ENCODE measurements at places on chromosomes 12 and 14. TPM values are rescaled to one million over a fixed set of nuclear protein-coding genes. Genes with fewer than 3 reads are reported as not detected.
A peak's percentile ranks its signal among the peaks of the same experiment; 100 is the strongest.

- no peak overlapping the region for H3K4me3 ChIP-seq
- H3K36me3 ChIP-seq: no peaks in the 10 kb centered on the region
- H3K27me3 ChIP-seq: no peaks in the 10 kb centered on the region
- no peak for DNase-seq
- H3K4me1 ChIP-seq: peaks cover 39% of the 10 kb centered on the region
Measured at GRCh38 chr14:71437870-71438269, 494.4 kb upstream of the RGS6 start.

DNA sequence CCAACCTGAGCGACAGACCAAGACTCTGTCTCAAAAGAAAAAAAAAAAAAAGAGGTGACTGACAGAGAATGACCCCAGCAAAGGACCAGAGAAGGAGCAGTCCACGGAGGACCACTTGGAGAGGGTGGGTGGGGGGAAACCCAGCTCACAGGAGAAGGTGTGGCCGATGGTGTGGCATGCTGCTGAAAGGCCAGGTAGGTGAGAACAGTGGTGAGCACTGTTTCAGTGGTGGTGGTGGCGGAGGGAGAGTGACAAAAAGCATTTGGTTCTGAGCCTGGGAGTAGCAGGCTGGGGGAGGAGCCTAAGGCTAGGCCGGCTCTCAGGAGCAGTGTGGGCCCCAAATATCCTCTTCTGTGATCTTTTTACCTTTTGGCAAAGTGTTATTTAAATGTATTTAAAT, 63.8 kb downstream of the IRF2BPL start:
- no peak overlapping the region for H3K27ac ChIP-seq
- no peak overlapping the region for H3K4me3 ChIP-seq
- H3K4me1 ChIP-seq: peaks cover 5% of the 10 kb centered on the region
- DNase-seq: no peak

- no peaks in the 10 kb centered on the region for H3K36me3 ChIP-seq
- no peak overlapping the region for H3K4me3 ChIP-seq
- H3K4me1 ChIP-seq: peaks cover 16% of the 10 kb centered on the region
- no peak for DNase-seq
- peak overlapping the region; percentile 44 for H3K27ac ChIP-seq
Measured at GRCh38 chr14:93049867-93050331, 65.8 kb downstream of the ITPK1 start.

CFAP54 gene
- 4.2 TPM for total RNA-seq

- no peak overlapping the region for H3K4me3 ChIP-seq
- H3K36me3 ChIP-seq: no peaks in the 10 kb centered on the region
Measured at GRCh38 chr12:8077207-8077606, 4.9 kb upstream of the NECAP1 start.

DNA sequence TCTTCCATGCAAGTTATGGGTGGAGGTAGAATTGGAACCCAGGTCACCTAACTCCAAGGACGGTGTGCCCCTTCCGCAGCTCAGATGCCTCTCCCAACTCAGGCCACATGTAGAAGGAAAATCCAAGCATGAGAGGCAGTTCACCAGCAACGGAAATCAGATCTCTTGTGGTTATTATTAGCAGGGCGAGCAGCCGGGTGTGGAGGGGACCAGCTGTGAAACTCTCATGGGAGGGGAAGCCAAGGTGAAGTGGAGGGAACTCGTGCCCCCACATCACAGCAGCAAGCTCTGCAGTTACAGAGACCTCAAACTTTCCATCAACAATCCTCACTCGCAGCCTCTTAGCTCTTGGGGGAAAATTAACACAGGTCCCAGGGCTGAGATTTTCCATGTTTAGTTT, 79.7 kb downstream of the KSR2 start:
- H3K27me3 ChIP-seq: no peaks in the 10 kb centered on the region
- no peak overlapping the region for H3K27ac ChIP-seq
- H3K4me3 ChIP-seq: no peak overlapping the region
- DNase-seq: no peak
- H3K36me3 ChIP-seq: no peaks in the 10 kb centered on the region

GRCh38 chr14:102907303-102907844, 15.1 kb upstream of the AMN start:
- no peak overlapping the region for H3K27ac ChIP-seq
- DNase-seq: no peak
- no peaks in the 10 kb centered on the region for H3K27me3 ChIP-seq
- peaks cover 7% of the 10 kb centered on the region for H3K36me3 ChIP-seq
- H3K4me1 ChIP-seq: no peaks in the 10 kb centered on the region

GRCh38 chr14:104545151-104545941, 34.2 kb upstream of the C14orf180 start:
- DNase-seq: no peak
- H3K4me3 ChIP-seq: no peak overlapping the region

DNA sequence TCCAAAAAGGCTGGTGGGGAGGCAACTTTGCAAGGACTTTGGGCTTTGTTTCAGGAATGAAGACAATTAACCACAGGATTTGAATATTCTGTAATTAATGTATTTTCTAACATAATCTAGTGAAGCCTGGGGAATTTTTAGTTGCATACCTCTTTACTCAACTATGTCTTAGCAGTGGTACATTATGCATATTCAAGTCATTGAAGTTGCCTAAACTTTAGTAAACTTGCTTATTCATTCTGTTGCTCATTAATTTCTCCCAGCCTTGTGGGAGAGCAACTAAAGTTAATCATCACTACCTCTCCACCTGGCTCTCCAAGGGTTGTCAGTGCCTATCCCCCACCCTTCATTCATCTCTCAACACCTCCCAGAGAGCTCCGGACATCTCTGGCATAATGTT, 54.2 kb downstream of the IFNG-AS1 start:
- no peak for DNase-seq
- H3K36me3 ChIP-seq: no peaks in the 10 kb centered on the region
- no peaks in the 10 kb centered on the region for H3K27me3 ChIP-seq
- no peak overlapping the region for H3K27ac ChIP-seq

DNA sequence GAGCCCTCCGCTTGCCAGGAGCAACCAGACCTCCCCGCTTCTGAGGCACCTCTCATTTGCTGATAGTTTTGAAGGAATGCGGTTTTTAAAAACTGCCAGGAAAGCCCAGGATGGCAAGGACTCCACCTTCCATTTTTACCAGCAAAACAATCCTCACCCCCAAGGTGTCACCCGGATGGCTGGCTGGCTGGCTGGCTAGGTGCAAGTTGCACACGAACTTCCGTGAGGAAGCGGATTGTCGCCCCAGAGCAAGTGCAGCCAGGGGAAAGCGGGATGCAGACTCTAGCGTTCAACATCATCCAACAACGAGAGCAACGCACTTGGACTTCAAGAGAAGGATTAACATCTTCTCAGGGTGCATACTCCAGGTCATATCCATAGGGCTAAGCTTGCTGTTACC, 125.4 kb downstream of the RIMBP2 start:
- no peaks in the 10 kb centered on the region for H3K27me3 ChIP-seq
- DNase-seq: no peak
- H3K4me3 ChIP-seq: no peak overlapping the region

TXNDC16 gene
- total RNA-seq: 8.1 TPM

All from thoracic aorta (tissue), 2 donors.